ENCODE measurements at places on chromosomes 12 and 14.

DNA sequence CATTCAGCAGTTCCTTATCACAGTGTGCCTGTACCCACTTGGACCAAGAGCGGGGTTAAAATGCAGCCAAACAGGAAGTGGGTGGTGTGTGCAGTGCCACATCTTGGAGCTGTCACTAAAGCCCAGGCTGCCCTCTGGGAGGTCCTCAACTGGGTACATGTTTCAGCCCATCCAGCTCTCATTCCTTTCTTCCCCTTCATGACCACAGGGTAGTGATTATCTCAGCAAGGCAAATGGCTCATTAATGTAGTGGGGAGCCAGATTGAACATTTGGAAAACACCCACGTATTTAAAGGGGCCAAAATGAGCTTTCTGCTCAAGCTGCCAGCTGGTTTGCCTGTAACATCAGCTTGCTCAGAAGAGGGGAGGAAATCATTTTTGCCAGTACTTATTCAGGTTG is 210.8 kb upstream of the BTG1 start:
- H3K27me3 ChIP-seq: no peaks in the 10 kb centered on the region
- H3K27ac ChIP-seq: no peak overlapping the region
- H3K36me3 ChIP-seq: no peaks in the 10 kb centered on the region
- H3K4me3 ChIP-seq: no peak overlapping the region
- peaks cover 38% of the 10 kb centered on the region for H3K4me1 ChIP-seq

GRCh38 chr12:124939079-124939420 is 24.6 kb upstream of the UBC start:
- no peak overlapping the region for H3K27ac ChIP-seq
- DNase-seq: peak; percentile 19
- H3K36me3 ChIP-seq: peaks cover 2% of the 10 kb centered on the region

DNA sequence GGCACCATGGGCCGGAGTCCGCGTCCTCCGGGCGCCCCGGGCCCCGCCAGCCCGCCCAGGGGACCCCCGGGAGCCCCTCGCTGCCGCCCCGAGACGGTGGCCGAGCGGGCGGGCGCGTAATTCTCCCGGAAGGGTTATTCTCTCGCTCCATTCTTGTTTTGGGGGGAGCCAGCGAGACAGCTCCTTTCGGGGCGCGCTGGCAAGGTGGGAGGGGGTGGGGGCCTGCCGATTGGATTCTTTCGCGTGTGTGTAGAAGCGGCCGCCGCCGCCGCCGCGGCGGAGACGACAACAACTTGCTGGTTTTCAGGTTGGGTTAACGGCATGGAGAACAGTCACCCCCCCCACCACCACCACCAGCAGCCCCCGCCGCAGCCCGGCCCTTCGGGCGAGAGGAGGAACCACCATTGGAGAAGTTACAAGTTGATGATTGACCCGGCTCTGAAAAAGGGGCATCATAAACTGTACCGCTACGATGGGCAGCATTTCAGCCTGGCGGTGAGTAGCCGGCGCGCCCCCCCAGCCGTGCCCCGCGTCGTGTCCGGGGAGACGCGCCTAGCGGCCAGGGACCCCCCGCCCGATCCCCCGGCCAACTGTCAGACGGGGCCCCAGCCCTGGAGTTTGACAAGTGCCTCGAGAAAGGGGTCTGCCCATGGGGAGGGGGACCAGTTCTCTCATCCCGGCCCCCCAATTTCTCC is 755 bp downstream of the SETD1B start:
- H3K36me3 ChIP-seq: peaks cover 65% of the 10 kb centered on the region
- peaks cover 36% of the 10 kb centered on the region for H3K4me1 ChIP-seq
- H3K4me3 ChIP-seq: peak overlapping the region; percentile 99
- no peak for DNase-seq

DNA sequence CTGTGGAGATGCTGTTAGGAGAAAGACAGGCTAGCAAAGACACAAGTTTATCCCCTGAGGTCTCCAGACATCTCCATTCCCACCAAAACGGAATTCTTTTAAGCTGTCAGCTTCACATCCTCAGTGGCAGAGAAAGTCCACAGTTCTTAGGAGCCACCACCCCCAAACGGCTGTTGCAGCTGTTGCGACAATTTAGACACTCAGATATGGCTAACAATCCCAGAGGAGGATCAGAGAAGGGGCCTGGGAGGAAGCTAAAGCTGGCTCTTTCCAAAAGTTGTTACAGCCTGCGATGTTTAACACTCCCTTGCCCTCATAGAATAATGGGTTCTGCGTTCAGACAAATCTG is 1.9 kb upstream of the ATP5MC2 start:
- H3K36me3 ChIP-seq: peaks cover 10% of the 10 kb centered on the region
- peaks cover 21% of the 10 kb centered on the region for H3K4me1 ChIP-seq
- H3K27me3 ChIP-seq: peaks cover 22% of the 10 kb centered on the region
- H3K4me3 ChIP-seq: peak overlapping the region; percentile 87

GRCh38 chr14:101192661-101193000 is 289.1 kb upstream of the RTL1 start:
- H3K4me1 ChIP-seq: no peaks in the 10 kb centered on the region
- H3K27me3 ChIP-seq: peaks cover under 1% of the 10 kb centered on the region
- no peak for DNase-seq
- H3K4me3 ChIP-seq: no peak overlapping the region

- H3K4me3 ChIP-seq: no peak overlapping the region
- peaks cover 3% of the 10 kb centered on the region for H3K36me3 ChIP-seq
- H3K27me3 ChIP-seq: no peaks in the 10 kb centered on the region
- H3K4me1 ChIP-seq: peaks cover 41% of the 10 kb centered on the region
- no peak for DNase-seq
Measured at GRCh38 chr12:42421844-42422779, 96.1 kb downstream of the PPHLN1 start.

GRCh38 chr12:94261119-94261518 is 112.7 kb downstream of the PLXNC1 start:
- no peaks in the 10 kb centered on the region for H3K27me3 ChIP-seq
- H3K4me3 ChIP-seq: no peak overlapping the region
- peaks cover 27% of the 10 kb centered on the region for H3K36me3 ChIP-seq
- no peak overlapping the region for H3K27ac ChIP-seq

DNA sequence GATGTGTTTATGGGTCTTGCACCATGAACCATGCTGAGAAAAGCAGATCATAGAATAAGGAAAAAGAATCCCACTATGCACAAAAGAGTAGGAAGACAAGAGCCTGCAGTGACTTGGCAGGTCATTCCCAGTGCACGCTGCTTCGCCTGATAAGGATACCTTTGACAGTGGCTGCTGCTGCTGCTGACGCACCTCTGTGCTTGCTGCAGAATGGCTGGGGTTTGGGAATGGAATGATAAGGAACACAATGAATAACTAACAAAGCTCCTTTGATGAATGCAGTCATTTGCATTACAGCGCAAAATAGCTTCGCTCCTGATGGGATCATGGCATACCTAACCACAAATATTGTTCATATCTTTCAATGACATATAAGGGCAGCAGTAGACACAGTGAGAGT is 278.7 kb downstream of the PDZRN4 start:
- no peak for DNase-seq
- H3K4me1 ChIP-seq: no peaks in the 10 kb centered on the region
- peaks cover 10% of the 10 kb centered on the region for H3K27me3 ChIP-seq
- H3K27ac ChIP-seq: no peak overlapping the region
- no peaks in the 10 kb centered on the region for H3K36me3 ChIP-seq

DNA sequence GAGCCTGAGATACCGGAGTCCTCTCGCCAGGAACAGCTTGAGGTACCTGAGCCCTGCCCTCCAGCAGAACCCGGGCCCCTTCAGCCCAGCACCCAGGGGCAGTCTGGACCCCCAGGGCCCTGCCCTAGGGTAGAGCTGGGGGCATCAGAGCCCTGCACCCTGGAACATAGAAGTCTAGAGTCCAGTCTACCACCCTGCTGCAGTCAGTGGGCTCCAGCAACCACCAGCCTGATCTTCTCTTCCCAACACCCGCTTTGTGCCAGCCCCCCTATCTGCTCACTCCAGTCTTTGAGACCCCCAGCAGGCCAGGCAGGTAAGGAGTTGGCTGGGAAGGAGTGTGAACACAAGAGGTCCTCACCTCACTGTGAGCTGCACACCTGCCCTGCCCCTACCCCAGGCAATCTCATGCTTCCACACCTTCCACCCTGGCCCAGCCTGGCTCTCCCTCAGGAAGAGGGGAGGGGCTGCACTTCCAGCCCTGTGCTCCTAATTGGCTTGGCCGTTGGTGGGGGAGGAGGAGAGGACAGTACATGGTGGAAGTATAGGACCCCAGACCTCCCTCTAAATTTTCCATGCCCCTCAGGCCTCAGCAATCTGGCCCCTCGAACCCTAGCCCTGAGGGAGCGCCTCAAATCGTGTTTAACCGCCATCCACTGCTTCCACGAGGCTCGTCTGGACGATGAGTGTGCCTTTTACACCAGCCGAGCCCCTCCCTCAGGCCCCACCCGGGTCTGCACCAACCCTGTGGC is 6.2 kb downstream of the C1QL4 start:
- peaks cover 33% of the 10 kb centered on the region for H3K27me3 ChIP-seq
- DNase-seq: no peak
- no peak overlapping the region for H3K4me3 ChIP-seq

DNA sequence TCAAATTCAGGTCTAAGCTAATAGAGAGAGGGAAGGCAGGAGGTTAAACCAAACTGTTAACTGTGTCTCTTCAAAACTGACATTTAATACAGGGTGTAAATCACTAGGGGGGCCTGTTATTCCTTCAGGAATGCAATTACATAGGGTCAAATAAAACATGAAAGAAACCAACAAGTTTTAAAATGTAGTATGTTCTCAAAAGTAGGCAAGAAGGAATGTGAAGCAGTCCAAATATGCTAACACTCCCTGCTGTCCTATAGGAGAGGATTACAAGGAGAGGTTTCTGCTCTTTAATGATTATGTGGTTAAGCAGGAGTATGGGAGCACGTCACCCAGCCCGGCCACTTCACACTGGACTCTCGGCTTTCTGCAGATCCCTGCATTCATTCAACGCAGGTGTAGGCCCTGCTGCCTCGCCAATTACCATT is 42.5 kb upstream of the BMP4 start:
- H3K27ac ChIP-seq: no peak overlapping the region
- H3K36me3 ChIP-seq: no peaks in the 10 kb centered on the region
- no peaks in the 10 kb centered on the region for H3K27me3 ChIP-seq
- no peaks in the 10 kb centered on the region for H3K4me1 ChIP-seq

GRCh38 chr12:64395739-64396138 is 5.2 kb upstream of the C12orf56 start:
- H3K4me3 ChIP-seq: no peak overlapping the region
- DNase-seq: no peak
- H3K27me3 ChIP-seq: peaks cover 20% of the 10 kb centered on the region

DNA sequence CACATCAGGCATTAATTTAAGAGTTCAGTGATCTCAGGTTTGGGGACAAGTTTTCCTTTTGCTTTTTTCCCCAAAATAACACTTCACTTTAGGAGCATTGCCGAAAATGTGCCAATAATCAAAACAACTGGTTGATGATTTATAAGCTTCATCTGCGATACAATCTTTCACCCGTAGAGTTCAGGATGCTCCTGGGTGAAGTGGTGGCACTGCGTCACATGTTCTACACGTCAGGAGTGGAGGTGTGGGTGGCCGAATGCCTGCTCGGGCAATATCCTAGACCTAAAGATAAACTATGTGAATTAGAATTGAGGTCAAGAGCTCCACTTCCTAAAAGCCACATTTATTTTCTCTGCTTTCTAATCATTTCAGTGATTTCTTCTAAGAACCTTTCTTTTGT is 70.9 kb upstream of the DICER1 start:
- H3K4me3 ChIP-seq: no peak overlapping the region
- no peaks in the 10 kb centered on the region for H3K4me1 ChIP-seq
- H3K36me3 ChIP-seq: no peaks in the 10 kb centered on the region
- no peak for DNase-seq
- H3K27ac ChIP-seq: no peak overlapping the region

DNA sequence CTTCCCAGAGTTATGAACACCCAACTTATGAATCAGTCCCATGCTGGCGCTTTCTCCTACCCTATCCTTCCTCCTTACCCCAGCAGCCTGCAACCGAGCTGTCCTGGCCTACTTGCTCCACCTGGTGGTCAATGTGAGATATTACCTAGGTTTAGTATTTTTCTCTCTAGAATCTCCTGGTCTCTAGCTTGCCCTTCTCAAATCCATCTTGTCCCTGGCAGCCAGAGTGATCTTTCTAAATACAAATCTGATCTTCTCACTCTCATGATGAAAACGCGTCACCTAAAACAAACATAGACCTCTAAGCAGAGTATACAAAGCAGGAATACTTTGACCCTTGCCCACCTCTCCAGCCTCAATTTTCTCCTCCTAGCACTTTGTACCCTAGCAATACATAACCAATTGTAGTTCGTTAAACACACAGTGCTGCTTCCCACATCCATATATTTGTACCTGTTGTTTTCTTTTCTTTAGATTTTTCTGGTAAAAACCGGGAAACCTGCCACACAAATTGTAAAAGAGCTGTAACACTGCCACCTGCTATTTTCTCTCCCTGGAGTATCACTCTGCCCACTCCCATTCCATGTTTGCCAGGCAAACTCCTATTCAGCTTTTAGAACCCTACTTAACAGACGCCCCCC is 20.0 kb upstream of the TCP11L2 start:
- H3K4me3 ChIP-seq: no peak overlapping the region
- peaks cover 53% of the 10 kb centered on the region for H3K27me3 ChIP-seq
- peaks cover 3% of the 10 kb centered on the region for H3K36me3 ChIP-seq
- peak; percentile 18 for DNase-seq
- H3K27ac ChIP-seq: no peak overlapping the region

- no peaks in the 10 kb centered on the region for H3K27me3 ChIP-seq
- H3K4me1 ChIP-seq: no peaks in the 10 kb centered on the region
- no peak overlapping the region for H3K27ac ChIP-seq
- H3K4me3 ChIP-seq: no peak overlapping the region
- DNase-seq: no peak
Measured at GRCh38 chr12:49973361-49973830, 649 bp downstream of the AQP6 start.

- peaks cover 14% of the 10 kb centered on the region for H3K4me1 ChIP-seq
- H3K27ac ChIP-seq: peak overlapping the region; percentile 50
- DNase-seq: no peak
- H3K27me3 ChIP-seq: no peaks in the 10 kb centered on the region
Measured at GRCh38 chr12:24997970-24998582, 49.2 kb upstream of the BCAT1 start.

- H3K27me3 ChIP-seq: no peaks in the 10 kb centered on the region
- H3K27ac ChIP-seq: no peak overlapping the region
- no peak for DNase-seq
- no peaks in the 10 kb centered on the region for H3K4me1 ChIP-seq
- no peak overlapping the region for H3K4me3 ChIP-seq
Measured at GRCh38 chr14:45970621-45971020, 681.0 kb downstream of the RPL10L start.

DNA sequence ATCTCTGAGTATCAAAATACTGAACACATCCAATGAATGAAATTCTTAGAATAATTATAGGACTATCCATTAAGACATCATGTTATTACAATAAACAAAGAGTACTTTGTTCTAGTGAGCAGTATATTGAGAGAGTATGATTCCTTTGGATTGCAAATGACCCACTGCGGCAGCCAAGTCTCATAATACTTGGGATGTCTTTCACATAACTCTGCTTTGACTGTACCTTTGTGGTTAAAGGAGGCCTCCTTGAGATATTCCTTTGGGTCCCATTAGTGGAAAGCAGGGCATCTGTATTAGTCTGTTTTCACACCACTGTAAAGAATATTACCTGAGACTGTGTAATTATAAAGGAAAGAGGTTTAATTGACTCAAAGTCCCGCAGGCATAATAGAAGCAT is 593.8 kb downstream of the TRHDE start:
- no peaks in the 10 kb centered on the region for H3K4me1 ChIP-seq
- no peak for DNase-seq
- H3K36me3 ChIP-seq: no peaks in the 10 kb centered on the region

GRCh38 chr14:77822741-77823140 is 22.8 kb downstream of the ADCK1 start:
- no peak overlapping the region for H3K4me3 ChIP-seq
- peaks cover 8% of the 10 kb centered on the region for H3K36me3 ChIP-seq
- no peak for DNase-seq
- H3K4me1 ChIP-seq: no peaks in the 10 kb centered on the region
- no peaks in the 10 kb centered on the region for H3K27me3 ChIP-seq
